WTC11 (cell line): ENCODE measurements at places on chromosomes 16 and 17.

DNA sequence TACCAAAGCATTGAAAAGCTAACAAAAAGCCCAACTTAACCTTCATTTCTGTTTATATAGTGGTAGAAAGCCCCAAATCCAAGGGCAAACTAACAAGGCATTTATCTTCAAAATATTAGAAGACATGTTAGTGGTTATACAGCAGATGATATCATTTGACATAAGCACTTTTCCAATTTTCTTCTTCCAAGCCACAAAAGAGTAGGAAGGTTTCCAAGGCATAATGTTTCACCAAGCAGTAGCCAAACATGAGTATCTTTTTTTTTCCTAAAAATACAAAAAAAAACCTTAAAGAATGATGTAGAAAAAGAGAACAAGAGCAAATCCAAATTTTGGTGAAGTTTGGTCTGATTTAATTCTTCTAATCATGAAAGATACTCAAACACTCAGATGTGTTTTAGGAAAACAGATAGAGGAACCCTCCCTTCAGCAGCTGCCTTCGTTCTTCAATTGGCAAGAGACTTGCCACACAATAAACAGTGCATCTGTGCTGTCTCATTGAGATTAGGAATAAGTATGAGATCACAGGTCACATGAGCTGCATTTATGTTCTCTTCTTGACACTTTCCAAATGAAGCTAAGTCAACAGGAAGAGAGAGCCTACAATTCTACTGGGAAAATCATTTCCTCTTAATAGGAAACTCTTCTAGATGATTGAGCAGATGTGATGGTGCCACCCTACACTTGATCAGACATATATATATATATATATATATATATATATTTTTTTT, 106.7 kb downstream of the TTC19 start:
- DNase-seq: no peak

- DNase-seq: peak; percentile 79
Observed at GRCh38 chr17:79707931-79708891, 22.5 kb upstream of the ENPP7 start.

DNA sequence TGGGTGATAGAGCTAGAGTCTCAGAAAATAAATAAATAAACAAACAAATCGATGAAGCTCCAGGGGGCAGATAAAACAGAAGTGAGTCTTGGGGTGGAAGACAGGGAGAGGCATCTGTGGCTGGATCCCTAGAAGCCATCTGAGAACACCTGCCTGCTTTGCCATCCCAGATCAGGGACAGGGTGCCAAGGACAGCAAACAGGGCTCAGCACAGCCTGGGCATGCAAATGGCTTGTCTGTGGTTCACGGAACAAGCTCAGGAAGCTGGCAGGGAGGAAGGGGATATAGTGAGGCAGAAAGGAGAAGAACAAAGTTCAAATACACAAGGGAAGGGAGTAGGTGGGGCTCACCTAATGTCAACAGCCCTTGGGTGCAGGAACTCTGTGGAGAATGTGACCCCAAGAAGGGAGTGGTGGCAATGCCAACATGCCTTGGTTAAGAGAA, 27.5 kb downstream of the TRIM25 start:
- DNase-seq: no peak

DNA sequence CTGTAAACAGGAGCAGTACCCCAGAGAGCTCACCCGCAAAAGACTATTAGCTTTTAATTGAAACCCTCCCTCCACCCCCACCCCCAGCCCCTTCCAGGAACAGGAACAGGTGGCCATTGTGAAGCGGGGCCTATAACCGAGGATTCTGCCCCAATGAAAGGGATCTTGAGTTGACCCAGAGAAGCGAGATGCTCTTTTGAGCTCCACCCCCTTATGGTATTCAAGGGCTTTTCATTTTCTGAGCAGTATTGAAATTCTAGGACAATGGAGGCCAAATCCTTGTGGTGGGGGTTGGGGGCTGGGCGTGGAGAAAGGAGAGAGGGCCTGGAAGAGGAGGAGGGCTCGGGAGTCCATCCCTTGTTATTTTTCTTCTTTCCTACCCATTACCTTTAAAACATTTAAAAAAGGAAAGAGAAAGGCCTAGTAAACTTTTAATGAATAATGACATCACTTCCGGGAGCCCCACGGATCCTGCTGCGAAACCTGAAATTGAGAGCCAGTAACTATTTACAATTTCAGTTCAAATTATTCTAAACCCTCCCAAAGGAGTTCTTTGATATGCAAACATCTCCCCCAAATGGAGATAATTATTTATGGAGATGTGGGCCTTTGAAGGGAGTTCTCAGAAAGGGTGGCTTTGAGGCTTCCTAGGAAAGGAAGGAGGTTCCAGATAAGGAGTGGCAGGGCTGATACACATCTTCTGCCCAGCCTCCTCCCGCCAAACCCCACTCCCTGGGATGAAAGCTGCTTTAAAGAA, 30.5 kb downstream of the HS3ST3B1 start:
- DNase-seq: peak; percentile 18

- DNase-seq: no peak
Observed at GRCh38 chr16:75195811-75196790, 10.9 kb downstream of the CTRB2 start.

DNA sequence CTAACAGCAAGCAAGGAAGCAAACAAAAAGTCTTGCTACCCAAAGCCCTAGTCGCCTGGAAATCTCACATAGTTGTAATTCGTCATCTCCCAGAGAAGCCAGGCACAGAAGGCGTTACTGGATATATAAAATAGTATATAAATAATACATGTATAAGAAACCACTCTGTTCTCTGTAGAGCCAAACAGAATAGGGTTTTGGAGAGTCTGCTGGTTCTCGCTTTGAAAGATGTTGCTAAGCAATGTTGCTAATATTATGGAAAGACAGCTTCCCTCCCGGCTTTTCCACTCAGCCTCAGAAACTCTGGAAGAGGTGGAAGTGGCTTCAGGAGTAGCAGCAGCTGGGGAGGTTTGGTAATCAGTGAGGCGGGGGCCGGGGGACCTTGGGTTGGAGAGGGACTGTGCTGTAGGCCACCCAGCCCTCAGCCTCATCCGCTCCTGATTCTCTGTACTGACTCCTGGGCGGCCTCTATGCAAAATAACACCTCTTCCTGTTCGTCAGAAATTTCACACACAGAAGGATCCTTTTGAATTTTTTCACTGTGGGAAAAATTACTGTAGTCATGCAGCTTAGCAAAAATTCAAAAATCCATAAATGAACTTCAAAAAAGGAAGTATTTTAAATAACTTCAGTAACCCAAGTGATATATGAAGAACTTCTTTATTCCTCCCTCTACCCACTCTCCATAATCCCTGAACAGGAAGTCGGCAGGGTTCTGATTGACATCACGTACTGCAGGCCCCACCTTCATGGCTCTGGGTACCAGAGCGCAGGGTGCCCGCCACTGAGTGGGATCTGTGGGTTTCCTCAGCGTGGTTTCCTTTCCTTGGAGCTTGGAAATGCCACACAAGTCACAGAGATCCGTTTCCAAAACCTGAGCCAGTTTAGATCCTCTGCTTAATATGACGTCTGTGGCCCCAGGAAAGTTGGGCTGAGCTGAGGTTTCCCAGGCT, 51.4 kb downstream of the RAP1GAP2 start:
- no peak for DNase-seq

DNA sequence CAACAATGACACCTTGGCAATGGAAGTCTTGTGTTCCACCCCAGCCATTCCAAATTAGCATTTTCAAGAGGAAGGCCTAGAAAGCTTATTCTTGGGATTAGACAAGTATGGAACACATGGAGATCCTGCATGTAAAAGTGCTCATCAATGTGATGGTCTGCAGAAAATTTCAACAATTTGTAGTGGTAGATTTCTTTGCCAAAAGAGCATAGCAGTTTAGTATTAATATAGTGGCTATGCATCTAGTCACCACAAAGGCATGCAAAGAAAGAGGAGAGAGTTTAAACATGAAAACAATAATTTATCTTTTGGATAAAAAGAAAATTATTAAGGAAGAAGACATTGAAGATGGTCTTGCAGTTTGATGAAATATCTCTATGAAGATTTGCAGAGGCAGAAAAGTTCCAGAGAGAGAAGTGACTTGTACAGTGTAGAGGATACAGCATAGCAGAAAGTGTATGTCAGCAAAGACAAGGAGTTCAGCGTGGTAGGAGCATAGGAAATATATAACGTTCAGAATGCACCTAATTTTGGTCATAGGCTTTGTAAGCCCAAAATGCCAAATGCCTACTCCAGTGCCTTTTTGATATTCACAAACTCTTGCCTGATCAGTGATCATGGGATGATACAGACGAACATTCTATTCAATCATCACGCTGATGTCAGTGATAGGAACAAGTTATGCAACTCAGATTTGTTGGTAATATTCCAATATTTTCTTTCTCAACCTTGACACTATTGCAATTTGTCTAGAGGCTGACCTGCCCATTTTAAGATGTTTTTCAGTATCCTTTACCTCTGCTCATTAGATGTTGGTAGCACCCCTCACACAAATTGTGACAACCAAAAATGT, 727.9 kb upstream of the SOX9 start:
- no peak for DNase-seq

- DNase-seq: peak; percentile 75
Observed at GRCh38 chr17:1153795-1154546, 25.8 kb downstream of the ABR start.

- no peak for DNase-seq
Observed at GRCh38 chr16:53925526-53925925, 221.6 kb downstream of the FTO start.

- DNase-seq: peak; percentile 56
Observed at GRCh38 chr17:52383493-52384100, 225.1 kb upstream of the CA10 start.

- DNase-seq: no peak
Observed at GRCh38 chr16:68786685-68787418, 49.8 kb downstream of the CDH1 start.

DNA sequence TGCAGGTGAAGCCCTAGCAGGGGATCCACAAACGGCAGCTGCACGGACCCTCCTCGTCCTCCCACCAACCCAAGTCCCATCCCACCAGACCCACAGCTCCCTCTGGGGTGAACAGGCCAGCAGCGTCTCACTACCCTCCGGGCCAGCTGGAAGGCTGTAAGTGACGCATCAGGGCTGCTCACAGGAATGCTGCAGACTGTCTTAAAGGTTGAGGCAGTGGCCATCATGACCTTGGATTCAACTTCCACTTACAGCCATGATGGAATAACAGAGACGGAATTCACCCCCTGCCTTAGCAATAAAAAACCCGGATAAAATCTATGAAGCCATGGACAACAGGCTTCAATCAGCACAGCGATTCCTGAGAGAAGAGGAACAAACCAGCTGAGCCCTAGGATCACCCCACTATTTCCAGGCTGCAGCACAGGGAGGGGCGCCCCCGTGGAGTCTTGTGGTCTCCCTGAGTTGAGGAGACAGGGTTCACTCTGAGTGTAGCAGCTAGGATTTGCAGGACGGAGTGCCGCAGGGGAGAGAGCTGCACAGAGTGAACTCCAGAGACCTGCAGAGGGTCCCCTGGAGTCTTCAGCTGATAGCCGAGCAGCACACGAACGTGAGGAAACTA, 10.5 kb downstream of the FAM83G start:
- DNase-seq: no peak

GRCh38 chr17:40176754-40177110, 538 bp upstream of the RAPGEFL1 start:
- DNase-seq: no peak

DNA sequence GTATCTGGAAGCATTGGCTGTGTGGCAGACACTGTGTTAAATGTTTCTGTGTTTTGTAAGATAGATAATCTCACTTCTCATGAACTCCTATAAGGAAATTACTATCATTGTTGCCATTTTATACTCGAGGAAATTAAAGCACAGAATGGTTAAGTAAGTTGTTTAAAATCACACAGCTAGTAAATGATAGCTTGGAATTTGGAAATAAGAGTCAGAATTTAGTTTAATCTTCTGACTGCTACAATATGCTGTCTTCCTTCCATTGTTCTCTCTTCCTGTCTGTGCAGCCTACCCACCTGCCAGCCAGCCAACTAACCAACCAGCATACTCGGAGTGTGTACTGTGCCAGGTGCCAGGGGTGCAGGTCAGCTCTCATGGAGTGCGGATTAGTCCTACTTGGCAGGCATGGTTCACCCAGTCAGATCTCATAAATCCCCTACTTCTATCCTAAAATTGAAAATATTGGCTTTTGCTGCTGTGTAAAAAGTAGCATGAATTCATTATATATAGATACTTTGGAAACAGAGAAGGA, 79.9 kb upstream of the LGALS9 start:
- no peak for DNase-seq

DNA sequence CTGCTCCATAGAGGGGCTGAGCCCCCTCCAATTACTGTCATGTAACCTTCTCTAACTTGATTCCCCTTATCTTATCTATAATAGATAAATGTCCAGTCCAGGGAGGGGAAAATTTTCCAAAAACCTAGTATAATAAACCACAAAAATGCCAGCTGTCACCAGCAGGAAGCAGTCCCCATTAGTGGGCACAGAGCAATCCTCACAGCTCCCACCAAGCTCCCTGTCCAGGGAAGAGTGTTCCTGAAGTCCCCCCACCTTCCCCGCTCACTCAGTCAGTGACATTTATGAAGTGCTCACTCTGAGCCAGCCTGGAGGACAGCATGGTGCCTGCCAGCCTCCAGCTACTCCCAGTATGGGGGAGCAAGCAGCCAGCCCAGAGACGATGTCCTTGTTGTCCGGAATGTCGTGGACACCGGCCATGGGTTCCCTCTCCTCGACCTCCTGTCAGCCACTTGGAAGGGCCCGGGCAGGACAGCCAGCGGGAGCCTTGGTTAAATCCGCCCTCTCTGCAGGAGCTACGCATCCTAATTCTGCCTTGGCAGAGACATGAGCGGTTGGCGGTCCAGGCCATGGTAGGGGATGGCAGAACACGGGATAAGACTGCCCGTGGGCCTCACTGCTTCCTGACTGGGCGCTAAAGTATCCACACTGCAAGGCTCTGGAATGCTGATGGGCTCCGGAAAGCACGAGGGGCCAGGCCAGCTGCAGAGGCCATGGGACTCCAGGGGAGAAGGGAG, 102.0 kb upstream of the CDH5 start:
- DNase-seq: no peak

DNA sequence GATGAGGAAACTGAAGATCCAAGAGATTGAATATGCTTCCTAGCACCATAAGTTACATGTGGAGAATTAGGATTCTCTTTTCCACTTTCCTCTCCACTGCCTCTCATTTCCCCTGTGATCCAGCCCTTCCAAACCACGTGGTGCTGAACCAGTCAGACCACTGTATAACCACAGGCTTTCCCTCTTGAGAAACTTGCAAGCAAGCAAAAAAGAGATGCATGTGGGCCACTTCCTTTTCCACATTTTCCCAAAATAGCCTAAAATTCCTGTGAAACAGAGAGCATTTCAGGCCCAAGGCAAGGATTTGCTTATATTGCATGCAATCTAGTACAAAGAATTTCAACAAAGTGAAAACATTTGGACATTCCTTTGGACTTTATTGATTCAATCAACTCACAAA, 59.3 kb upstream of the KSR1 start:
- DNase-seq: no peak

- DNase-seq: no peak
Observed at GRCh38 chr16:6600167-6600566, 732.5 kb upstream of the RBFOX1 start.
